ENCODE measurements at places on chromosomes 3 and 15.

DNA sequence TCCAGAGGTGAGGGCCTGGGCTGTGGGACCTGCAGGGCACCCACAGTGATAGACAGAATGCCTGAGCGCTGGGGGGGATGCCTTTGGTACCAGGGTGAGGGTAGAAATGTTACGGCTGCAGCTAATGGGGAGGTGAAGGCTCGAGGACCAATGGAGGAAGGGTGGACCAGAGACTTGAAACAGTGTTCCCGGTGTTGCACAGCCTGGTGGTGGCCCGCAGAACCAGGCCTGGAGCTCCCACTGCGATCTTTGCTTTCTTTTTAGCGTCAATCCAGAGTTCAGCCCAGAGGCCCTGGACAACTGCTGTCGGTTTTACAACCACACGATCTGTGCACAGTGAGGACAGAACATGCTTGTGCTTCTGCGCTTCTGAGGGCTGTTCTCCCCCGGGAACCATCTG lies 36.8 kb upstream of the PDE8A start:
- no peak for DNase-seq

GRCh38 chr15:67152429-67152828 lies 87.0 kb downstream of the SMAD3 start:
- no peak for DNase-seq

- peak; percentile 36 for DNase-seq
These were observed 15.9 kb downstream of the COMMD2 start for GRCh38 chr3:149736175-149736952.

GRCh38 chr3:14701676-14702075 lies 26.7 kb downstream of the C3orf20 start:
- DNase-seq = no peak
